H1 (cell line): ENCODE measurements at places on chromosomes 5 and 9. TPM values are rescaled to one million over a fixed set of nuclear protein-coding genes. Genes with fewer than 3 reads are reported as not detected.
A peak's percentile ranks its signal among the peaks of the same experiment; 100 is the strongest.

DNA sequence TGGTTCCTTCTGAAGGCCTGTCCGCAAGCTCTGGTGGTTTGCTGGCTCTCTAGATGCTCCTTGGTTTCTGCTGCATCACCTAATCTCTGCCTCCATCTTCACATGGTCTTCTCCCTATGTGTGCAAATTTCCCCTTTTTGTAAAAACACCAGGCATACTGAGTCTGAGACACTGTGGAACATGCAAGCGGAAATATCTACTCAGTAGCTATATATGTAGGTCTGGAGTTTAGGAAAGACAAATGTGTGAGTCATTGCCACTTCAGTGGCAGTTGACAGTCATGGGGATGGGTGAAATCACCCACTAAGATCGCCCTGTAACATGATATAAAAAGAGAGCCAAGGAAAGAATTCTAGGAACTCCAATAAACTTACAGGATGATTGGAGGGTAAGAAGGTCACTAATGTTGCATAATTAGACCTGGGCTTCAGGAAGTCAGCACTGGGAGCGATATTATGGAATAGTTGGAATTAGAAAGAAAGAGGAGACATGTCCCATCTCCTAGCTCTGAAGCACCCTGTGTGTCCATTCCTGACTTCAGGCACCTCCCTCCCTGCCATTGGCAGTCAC lies 22.7 kb upstream of the UBLCP1 start:
- no peak for DNase-seq

The NXNL2 gene
- 1.9 and 2.1 TPM in 2 replicates for total RNA-seq

The ADAMTSL2 gene
- total RNA-seq = 0.69 and 0.74 TPM in 2 replicates

DNA sequence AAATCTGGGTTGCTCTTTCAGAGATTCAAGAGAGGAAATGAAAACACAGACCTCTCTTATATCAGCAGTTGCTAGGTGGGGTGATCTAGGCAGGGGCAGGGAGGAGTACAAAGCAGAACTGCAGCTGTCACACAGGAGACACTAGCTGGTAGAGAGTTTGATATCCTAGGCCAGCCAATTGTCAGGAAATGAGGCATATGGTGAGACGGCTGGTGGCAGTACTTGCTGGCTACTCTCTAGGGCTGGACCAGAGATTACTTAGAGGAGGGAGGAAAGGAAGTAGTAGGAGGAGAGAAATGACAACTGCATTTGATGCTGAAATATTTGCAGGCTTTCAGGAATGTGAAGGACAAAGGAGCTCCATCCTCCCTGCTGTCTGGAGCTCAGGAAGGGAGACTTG lies 113.8 kb downstream of the TRIM32 start:
- DNase-seq = no peak

- DNase-seq = no peak
Measured at GRCh38 chr9:16401701-16402100, 468.8 kb downstream of the BNC2 start.

GRCh38 chr5:73436535-73437100 lies 12.0 kb downstream of the FOXD1 start:
- DNase-seq = no peak

- DNase-seq = no peak
Measured at GRCh38 chr9:33943389-33943788, 105.3 kb downstream of the UBAP2 start.

- DNase-seq = no peak
Measured at GRCh38 chr9:95653246-95653645, 136.5 kb upstream of the PTCH1 start.

GRCh38 chr5:131068076-131068475 lies 97.0 kb downstream of the HINT1 start:
- no peak for DNase-seq

The SVEP1 gene
- 0.36 and 0.37 TPM in 2 replicates for total RNA-seq

The IL5 gene
- not detected in 2 replicates for total RNA-seq

- no peak for DNase-seq
Measured at GRCh38 chr5:157516626-157517325, 56.8 kb downstream of the NIPAL4 start.

GRCh38 chr5:159231167-159231566 lies 21.8 kb upstream of the RNF145 start:
- DNase-seq = no peak

The CCL28 gene
- not detected in 2 replicates for total RNA-seq

GRCh38 chr9:123928533-123929176 lies 1.3 kb downstream of the DENND1A start:
- DNase-seq = no peak

The MSX2 gene
- 0.38 and 0.47 TPM in 2 replicates for total RNA-seq

The RNF208 gene
- 7.7 and 8.9 TPM in 2 replicates for total RNA-seq

- no peak for DNase-seq
Measured at GRCh38 chr5:15009420-15009819, 137.8 kb upstream of the ANKH start.

DNA sequence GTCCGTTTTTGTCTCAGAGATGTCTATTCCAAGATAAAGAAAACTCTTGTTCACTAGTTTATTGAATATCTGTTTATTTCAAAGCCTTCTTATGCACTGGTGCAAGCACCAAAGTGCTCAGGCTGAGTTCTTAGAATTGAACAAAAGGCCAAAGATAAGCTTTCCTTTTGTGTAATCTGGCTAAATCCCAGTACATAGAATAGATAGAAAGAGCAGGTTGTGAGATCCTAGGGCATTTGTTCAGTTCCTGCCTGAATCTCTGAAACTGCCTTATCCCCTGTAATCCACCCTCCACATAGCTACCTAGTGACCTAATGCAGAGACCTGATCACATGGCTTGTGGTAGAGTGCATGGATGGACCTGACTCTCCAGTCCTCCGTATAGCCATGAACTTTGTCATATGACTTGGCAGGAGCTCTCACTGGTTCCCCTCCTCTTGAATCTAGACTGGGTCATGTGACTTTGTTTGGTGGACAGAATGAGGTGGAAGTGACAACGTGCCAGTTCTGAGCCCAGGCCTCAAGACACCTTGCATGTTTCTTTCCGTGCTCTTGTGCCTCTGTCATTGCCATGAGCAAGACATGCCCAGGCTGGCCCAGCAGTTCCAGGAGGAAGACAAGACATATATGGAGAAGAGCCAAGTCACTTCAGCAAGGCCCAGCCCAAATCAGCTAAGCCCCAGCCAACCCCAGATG lies 139.3 kb upstream of the SHB start:
- peak; percentile 11 for DNase-seq

DNA sequence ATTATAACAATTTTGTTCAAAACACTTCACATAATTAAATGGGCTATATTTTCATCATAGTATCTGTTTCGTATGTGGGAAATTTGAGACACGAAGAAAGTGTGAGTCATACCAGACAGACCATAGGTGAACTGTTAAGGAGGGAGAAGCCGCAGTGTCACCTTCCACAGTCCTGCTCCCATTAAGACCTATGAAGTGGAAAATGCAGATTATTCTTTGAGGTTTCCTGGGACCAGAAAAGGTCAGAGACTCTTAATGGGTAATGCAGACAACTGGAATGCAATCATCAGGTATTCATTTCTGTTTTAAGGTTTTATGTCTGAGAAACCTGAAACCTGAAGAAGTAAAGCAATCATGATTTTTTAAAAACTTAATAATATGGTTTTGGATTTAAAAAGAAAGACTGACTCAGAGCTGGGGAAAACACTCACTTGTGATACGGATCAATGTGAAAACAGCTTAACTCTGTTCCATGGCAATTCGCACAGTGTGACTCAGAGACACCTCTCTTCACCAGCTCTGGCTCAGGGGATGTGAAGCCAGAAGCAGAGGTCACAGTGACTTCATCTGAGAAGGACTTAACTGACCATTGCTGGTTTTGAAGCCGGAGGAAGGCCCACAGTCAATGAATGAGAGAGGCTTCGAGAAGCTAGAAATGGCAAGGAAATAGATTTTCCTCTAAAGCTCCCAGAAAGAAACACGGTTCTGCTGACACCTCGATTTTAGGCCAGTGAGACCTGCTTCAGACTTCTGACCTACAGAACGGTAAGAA lies 17.2 kb upstream of the GCNT1 start:
- no peak for DNase-seq

DNA sequence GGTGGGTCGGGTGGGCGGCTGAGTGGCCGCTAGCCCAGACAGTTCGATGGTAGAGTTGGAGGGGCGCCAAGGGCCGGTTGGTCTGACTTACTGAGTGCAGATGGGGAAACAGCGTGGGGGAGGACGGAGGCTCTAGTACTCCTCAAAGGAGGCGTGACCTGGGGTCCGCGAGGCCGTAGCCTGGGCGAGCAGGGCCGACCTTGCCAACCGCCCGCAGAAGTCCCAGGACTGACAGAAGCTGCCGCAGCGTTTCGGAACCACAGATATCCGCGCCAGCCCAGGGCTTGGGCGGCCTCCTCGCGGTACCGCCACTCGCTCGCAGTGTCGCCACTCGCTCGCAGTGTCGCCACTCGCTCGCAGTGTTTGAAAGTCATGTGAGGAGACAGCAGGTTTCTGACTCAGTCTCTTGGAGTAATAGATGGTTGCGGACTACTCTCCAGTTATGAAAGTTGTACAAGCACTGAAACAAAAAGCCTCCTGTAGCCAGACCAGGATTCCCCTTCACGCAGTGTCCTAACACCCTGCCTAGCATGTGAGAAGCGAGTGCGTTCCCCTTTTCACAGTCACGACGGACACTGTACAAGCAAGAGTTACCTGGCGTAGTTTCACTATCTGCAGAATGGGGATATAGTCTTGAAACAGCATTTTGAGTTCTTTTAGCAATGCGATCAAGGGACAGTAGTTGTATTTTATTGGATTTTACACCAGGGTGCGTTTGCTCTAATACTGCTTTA lies 674 bp downstream of the TMEM38B start:
- no peak for DNase-seq

DNA sequence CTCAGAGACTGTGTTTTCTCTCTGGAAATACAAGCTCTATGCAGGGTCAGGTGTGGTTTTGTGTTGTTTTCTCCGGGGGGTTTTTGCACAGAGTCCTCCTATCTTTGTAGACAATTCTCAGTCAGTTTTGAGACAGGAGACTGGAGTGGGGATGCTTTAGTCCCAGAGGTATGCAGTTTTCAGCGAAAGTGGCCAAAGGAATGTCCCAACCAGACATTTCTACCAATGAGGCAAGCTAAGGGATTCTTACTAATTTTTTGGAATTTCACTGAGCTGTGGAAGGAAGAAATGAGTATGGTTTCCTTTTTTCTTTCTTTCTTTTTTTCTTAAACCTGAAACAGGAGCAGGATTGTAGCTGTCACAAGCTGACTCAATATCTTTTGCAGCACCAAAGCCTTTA lies 35.3 kb upstream of the PLPP1 start:
- no peak for DNase-seq

GRCh38 chr5:126098330-126099017 lies 324.7 kb upstream of the GRAMD2B start:
- DNase-seq = no peak

- peak; percentile 74 for DNase-seq
Measured at GRCh38 chr5:119255571-119256356, 100.1 kb upstream of the TNFAIP8 start.

DNA sequence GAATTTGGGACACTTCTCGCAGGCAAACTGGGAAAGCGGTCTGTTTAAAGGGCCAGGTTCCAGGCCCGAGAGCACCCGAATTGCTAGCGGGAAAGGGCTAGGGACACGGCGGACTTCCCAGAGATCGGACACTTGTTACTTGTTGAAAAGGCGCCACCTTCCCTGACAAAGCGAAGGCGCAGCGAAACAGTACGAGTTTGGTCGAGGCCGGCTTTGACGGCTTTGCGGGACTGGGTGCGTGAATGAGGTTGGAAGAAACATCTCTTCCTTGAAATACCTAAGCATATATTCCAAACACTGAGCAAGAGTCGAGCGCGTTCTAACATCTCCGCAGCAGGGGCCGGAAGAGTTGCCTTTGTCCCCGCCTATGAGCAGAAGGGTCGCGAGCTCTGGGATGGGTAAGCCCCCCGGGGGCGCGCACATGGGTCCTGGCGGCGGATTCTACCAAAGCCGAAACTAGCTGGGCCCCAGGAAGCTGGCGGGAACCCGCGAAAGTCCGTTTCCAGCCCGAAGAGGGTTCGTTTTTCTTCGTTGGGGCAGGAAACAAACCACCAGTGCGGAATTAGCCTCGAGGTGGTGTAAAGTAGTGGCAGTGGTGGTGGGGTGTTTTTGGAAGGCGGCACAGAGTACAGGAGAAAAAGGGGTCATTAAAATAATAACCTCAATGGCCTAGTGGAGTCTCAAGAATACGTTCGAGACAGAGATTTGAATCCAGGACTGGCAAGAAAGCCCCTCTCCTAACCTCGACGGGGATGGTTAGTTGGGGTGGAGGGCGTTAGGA lies 1.5 kb downstream of the GDNF start:
- DNase-seq = no peak

DNA sequence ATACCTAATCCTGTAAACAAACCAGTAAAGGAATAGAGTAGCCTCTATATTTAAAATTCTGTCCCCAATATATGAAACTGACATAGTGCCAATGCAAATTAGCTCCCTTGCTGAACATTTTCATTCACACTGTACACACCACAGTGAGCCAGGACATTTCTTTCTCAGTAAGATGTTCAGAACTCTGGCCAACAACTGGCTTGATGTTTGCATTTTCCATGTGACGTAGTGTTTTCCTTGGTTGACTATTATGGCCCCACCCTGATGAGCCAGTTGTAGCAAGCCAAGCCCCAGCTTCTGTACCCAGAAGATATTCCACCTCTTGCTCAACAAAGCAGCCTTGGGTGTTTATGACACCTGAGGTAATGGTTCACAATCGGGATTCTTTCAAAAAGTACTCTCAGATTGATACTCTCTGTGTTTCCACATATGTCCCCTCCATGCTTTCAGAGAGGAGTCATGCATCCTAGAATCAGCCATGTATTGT lies 17.7 kb upstream of the ANXA1 start:
- no peak for DNase-seq

DNA sequence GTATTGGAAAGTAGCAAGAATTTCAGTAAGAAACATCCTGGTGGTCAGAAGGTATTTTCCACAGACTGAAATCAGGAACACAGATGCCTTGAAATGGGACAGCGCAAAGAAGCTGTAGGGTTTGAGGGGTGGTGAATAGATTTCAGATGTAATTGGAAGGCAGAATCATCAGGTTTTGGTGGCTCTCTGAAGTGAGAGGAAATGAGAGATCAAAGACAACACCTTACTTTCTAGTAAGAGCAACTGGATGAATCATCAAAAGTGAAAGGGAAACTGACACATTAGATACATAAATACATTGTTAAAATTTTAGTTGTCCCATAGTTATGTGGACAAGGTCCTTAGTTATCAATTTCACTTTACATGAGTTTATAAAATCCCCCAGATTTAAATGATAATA lies 188.2 kb upstream of the SLC27A6 start:
- DNase-seq = no peak
